Endodermal cell (in vitro differentiated cells): ENCODE measurements at places on chromosomes 5 and 9.

GRCh38 chr9:107293543-107294085 is 10.5 kb downstream of the RAD23B start:
- no peak for DNase-seq

- no peak for DNase-seq
These were observed 16.8 kb upstream of the TCOF1 start for GRCh38 chr5:150340614-150341255.

- DNase-seq: no peak
These were observed 51.9 kb upstream of the NMUR2 start for GRCh38 chr5:152456815-152457443.

- no peak for DNase-seq
These were observed 76.6 kb downstream of the ACTBL2 start for GRCh38 chr5:57405984-57406383.

- no peak for DNase-seq
These were observed 94.7 kb downstream of the GCNT1 start for GRCh38 chr9:76553680-76554079.

- DNase-seq: no peak
These were observed 26.2 kb upstream of the ARRDC3 start for GRCh38 chr5:91409304-91409703.

DNA sequence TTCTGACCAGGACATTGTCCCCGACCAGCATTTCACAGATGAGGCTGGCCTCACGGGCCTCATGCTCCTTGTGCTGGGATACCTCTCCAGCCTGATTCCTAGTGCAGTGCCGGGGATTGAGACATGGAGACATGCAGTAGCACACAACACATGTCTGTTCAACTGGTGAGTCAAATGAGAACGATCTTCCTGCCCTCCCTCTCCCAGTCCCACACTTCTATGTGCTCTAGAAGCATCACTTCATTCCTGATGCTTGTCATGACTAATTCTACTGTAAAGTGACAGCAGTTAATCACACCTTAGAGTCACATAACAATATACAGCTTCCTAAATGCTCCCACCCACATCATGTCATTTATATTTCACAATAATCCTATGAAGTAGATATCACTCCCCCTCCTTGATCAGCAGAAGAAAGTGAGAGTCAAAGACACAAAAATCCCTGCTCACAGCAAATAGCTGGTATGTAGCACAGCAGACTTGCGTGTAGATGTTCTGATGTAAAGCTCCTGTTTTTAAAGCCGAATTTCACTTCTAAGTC is 101.8 kb downstream of the CCDC192 start:
- DNase-seq: no peak

DNA sequence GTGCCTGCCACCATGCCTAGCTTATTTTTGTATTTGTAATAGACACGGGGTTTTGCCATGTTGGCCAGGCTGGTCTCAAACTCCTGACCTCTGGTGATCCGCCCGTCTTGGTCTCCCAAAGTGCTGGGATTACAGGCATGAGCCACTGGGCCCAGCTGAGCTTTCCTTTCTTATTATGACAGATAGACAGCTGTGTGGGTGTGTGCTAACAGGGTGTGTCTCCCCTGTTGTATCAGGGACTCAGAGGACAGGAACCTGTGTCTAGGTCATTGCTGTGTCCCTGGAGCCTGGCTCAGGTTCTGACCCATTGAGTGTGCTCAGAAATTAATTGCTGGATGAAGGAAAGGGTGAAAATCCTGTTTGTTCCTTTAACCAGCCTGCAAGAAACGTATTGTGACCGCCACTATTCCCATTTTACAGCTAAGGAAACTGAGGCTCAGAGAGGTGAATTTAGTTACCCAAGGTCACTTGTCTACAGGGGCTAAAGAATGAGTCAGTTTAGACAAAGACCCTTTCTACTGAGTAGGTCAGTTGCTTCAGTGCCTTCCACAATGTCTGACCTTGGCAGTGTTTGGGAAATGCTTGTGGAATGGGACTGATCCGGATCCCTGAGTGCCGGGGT is 16.8 kb downstream of the NCS1 start:
- DNase-seq: no peak

GRCh38 chr5:83922699-83923098 is 202.0 kb upstream of the HAPLN1 start:
- DNase-seq: no peak

- DNase-seq: peak; percentile 89
These were observed 613.7 kb upstream of the CDH18 start for GRCh38 chr5:20601678-20602100.

GRCh38 chr9:134407121-134407779 is 81.0 kb downstream of the RXRA start:
- DNase-seq: peak; percentile 79

- DNase-seq: no peak
These were observed 13.4 kb upstream of the OR13C8 start for GRCh38 chr9:104555521-104555920.

DNA sequence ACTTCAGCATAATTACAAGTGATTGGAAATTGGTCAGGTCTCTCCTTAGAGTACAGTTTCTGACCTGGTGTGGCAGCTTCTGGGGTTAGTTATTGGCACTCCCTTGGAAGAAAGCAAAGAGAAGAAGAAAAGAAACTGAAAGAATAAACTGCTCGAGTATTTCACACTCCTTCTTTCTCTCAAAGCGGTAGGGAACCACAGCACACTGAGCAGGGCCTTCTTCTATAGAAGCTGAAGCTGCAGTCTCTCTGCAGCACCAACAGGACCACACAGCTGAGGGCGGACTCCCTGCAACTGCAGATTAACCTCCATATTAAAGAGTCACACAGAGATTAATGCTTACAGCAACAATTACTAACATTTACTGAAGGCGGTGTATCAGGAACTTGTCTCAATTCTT is 152.0 kb downstream of the TRPM6 start:
- DNase-seq: no peak

- DNase-seq: no peak
These were observed 1.6 kb downstream of the KDM4C start for GRCh38 chr9:6759185-6759977.

GRCh38 chr9:16211946-16212345 is 658.5 kb downstream of the BNC2 start:
- no peak for DNase-seq

GRCh38 chr5:94440015-94440414 is 178.4 kb downstream of the KIAA0825 start:
- DNase-seq: no peak

DNA sequence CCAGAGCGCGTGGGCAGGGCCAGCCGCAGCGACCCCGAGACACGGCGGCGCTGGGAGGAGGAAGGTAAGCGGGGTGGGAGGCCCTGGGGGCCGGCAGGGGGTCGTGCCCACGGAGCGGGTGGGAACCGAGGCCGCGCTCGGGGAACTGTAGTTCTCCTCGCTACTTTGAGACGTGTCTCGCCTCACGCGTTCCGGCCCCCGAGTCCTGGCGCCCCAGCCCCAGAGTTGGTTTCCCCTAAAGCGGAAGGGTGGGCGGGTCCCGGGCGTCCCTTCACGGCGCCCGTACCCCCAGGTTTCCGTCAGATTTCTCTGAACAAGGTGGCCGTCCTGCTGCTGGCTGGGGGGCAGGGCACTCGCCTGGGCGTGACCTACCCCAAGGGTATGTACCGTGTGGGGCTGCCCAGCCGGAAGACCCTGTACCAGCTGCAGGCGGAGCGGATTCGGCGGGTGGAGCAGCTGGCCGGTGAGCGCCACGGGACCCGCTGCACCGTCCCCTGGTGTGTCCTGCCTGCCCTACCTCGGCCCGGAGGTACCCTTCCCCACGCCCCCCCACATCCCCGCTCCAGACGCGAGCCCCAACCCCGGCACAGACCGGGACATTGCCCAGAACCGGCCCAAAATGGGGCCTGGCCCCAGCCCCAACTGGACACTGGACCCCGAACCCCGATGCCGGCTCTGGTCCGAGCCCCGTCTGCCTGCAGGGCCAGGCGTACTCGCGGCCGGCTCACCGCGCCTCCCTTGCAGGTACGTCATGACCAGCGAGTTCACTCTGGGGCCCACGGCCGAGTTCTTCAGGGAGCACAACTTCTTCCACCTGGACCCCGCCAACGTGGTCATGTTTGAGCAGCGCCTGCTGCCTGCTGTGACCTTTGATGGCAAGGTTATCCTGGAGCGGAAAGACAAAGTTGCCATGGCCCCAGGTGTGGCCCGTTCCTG is 709 bp downstream of the UAP1L1 start:
- DNase-seq: peak; percentile 65
